ENCODE measurements at places on chromosomes 6 and 20.

DNA sequence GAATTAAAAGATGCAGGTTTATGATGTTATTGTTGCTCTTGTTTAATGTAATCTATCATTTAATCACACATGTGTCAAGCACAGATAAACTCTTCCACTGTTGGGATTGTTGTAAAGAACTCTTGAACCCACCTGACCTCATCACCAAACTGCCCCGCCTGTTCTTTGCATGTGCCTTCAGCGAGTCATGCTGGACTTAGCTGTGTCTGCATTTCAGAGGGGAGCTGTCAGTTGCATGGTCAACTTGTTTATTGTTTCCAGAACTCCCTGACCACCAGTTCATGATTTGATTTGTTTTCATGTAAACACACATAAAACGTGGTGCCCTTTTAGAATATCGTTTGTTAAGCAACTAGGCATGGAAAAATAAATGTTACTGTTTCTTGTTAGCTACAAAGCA lies 93.6 kb downstream of the KHDC1L start:
- no peak for DNase-seq

DNA sequence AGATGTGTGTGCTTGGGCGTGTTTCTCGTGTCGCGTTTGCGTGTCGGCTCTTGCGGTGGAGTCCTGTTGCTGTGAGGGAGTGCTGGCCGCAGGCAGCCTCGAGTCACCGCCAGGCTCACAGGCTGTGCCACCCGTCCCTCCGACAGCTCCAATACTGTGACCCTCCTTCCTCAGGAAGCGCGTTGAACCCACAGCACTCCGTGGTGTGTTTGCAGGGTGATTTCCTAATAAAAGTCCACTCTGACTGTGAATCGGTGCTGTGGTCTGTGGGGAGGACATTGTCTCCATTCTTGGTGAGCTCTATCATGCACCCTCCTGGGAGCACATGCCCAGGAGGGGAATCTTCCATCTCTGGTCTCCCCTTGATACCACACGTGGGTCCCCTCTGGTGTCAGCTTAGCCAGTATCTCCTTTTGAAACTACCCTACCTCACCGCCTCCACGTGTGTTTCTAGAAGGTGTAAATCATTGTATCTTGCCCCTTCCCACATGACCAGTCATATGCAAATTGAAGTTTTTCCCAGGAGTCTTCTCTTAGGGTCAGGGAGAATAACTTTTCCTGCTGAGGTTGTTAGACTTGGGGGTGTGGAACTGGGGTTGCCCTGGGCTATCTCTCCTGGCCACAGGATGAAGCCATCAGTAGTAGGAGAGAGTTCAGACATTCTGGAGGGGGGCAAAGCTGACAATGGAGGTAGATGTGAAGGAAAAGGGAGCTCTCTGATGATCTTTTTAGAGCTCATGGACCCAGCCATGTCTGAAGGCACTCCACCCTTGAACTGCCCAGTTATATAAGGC lies 13.3 kb upstream of the PCMTD2 start:
- DNase-seq: no peak

DNA sequence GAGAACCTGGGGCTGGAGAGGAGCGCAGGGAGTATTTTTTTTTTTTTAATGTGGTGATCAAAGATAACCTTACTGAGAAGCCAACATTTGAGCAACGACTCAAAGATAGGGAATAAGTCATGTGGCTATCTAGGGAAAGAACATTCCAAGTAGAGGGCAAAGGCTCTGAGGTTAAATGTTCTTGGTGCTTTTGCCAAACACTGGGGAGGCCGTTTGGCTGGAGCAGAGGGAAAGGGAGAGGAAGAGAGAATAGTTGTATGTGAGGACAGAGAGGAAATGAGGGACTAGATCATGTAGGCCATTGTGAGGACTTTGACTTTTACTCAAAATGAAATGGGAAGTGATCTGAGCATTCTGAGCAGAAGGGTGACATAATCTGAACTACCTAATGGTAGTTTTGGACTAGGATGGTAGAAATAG lies 27.8 kb downstream of the ACSS2 start:
- peak; percentile 57 for DNase-seq

DNA sequence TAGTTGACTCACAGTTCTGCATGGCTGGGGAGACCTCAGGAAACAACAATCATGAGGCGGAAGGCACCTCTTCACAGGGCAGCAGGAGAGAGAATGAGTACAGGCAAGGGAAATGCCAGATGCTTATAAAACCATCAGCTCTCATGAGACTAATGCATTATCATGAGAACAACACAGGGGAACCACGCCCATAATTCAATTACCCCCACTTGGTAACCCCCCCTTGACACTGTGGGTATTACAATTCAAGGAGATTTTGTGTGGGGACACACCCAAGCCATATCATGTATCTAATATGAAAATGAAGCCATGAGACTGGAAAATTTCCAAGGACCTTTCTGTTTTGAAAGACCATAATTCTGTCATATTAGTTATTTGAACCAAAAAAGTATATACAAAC lies 342.4 kb upstream of the PLCB4 start:
- DNase-seq: no peak

- no peak for DNase-seq
These were observed 48.2 kb downstream of the STX7 start for GRCh38 chr6:132464538-132465256.

DNA sequence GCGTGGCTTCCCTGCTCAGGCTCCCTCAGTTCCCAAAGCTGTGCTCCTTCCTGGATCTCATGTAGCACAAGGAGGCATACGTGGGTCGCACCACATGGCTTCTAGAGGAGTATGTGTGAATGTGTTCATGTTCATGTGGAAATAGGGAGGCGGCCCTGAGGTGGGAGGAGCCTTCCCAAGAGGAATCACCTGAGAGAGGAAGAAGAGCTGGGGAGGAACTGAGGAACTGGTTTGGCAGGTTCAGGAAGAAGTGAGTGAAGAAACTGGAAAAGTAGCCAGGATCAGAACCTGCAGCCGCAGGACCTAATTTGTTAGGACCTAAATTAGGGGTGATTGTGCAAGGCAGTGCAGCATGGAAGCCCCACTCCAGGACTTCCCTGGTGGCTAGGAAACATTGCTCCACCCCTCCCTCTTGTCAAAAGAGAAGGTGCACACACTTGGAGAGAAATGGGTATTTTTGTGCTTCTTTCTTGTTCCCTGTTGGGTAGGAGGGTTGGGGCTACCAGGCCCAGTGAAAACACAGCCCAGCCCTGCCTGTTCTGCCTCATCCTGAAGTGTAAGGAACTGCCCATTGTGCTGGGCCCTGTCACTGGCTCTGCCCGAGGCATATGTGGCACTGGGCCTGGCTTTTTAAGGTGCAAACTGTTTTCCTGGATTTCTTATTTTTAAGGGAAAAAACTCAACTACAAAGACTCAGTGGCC lies 20.7 kb downstream of the SYNJ2 start:
- DNase-seq: no peak

DNA sequence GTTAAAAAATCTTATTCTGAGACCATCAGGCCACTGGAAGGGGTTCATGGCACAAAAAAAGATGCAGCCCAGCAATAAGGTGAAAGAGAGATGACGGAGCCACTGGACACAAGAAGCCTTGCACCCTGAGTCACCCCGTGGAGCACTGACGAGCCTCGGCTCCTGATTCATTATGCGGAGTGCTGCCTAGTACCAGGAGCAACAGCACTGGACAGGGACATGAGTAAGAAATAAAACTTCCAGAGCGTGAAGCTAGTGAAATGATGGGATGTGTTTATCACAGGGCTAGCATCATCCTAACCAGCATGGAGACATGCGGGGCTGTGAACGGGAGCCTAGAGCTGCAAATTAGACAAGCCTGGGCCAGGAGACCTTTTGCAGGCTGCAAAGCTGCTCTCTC lies 53.3 kb downstream of the RNASET2 start:
- no peak for DNase-seq

GRCh38 chr6:2979819-2980464 lies 8.6 kb upstream of the SERPINB6 start:
- DNase-seq: no peak

DNA sequence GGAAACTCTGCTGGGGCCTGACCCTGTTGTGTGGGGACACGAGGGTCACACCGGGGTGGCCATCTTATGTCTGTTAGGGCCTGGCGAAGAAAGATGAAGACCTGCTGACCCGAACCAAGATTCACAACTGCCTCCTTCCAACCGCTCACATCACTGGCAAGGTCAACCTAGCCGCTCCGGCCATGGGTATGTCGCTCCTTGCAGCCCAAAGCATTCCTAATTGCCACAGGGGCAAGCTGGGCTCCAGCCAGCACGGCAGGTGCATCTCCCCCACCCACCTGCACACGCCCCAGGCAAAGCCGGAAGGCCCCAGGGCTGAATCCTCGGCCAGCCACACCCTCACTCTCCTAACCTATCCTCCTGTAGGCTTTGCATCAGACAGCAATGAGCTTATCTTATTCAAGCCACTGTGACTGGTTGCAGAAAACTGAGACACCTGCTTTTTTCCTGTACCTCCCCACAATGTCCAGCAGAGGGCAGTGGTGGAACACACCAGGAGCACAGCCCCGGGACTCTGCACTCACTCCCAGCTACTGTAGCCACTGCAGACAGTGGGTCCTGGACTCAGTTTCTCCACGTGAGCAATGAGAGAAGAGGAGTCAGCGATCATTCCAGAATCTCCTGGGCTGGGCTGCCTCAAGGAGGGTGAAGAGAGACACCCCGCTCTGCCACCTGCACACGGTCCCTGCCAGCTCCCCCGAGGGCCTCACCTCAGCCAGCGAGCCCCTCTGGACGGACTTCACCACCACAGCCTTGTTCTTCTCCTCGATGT lies 170.2 kb downstream of the PREX1 start:
- peak; percentile 86 for DNase-seq

- peak; percentile 48 for DNase-seq
These were observed 29.4 kb downstream of the THBS2 start for GRCh38 chr6:169224185-169224695.

- no peak for DNase-seq
These were observed 8.7 kb upstream of the SYNDIG1 start for GRCh38 chr20:24460712-24461111.

GRCh38 chr6:150646228-150646627 lies 46.5 kb downstream of the PLEKHG1 start:
- no peak for DNase-seq

GRCh38 chr6:2738373-2738979 lies 12.2 kb downstream of the MYLK4 start:
- DNase-seq: peak; percentile 37

DNA sequence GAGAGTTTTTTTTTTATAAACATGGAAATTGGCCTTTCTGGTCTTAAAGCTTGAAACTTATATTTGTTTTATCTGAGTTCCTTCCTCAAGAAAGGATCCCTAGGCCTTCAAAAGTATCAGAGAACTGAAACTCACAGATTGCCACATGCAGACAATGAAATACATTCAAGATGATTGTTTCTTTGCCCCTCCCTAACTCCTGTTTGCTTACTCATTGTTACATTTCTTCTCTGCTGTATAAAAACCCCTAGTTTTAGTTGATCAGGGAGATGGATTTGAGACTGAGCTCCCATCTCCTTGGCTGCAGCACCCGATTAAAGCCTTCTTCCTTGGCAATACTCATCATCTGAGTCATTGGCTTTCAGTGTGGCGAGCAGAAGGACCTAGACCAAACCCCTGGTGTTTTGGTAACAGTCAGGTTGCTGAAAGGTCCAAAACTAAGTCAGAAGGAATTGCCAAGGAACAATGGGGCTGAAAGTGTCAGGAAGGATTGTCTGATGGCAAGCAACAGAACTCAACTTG lies 132.3 kb upstream of the SULF2 start:
- DNase-seq: no peak

DNA sequence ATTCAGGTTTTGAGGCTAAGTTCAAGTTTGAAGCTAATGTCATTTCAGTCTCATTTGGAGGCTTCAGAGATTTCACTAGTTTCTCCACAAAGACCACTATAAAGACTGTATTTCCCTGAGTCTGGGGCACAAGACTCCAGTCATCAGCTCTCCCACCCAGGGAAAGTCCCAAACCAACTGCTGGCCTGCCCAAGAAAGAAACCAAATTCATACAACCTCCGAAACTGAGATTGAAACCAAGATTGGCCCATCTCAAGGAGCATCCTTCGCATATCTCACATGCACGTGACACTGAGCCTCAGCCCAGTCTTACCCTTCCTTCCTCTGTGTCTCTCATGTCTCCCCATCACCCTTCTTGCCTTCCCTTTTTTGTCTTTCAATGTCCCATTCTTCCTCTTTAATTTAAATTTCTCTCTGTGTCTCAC lies 3.5 kb upstream of the LTA start:
- no peak for DNase-seq

DNA sequence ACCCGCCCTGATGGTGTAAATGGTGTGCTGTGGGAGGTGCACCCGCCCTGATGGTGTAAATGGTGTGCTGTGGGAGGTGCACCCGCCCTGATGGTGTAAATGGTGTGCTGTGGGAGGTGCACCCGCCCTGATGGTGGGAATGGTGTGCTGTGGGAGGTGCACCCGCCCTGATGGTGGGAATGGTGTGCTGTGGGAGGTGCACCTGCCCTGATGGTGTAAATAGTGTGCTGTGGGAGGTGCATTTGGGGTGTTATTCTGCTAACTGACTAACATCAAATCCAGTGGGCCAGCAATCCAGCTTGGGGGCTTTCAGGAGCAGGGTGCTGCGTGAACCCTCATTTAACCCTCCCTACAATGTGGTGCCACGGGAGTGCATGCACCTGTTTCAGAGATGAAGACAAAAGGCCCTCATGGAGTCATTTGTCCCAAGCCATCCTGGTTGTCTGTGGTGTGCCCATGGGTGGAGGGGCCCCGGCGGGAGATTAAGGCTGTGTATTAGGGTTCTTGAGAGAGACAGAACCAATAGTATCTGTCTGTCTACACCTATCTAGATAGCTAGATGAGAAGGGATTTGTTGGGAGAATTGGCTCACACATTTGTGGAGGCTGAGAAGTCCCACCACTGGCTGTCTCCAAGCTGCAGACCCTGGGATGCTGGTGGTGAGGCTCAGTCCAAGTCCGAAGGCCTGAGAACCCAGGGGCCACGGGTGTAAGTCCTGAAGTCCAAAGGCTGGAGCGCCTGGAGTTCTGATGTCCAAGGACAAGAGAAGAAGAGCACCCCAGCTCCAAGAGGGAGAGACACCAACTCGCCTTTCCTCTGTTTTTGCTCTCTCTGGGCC lies 39.2 kb downstream of the TMEM242 start:
- no peak for DNase-seq

GRCh38 chr6:103769431-103769830 lies 1090.3 kb downstream of the HACE1 start:
- DNase-seq: no peak

- DNase-seq: peak; percentile 39
These were observed at the start of gene PPP1R16B for GRCh38 chr20:38805502-38805957. TSS of gene PPP1R16B (plus strand) at chr20:38805697. CDS start at chr20:38835926, 30,229 bp downstream.

DNA sequence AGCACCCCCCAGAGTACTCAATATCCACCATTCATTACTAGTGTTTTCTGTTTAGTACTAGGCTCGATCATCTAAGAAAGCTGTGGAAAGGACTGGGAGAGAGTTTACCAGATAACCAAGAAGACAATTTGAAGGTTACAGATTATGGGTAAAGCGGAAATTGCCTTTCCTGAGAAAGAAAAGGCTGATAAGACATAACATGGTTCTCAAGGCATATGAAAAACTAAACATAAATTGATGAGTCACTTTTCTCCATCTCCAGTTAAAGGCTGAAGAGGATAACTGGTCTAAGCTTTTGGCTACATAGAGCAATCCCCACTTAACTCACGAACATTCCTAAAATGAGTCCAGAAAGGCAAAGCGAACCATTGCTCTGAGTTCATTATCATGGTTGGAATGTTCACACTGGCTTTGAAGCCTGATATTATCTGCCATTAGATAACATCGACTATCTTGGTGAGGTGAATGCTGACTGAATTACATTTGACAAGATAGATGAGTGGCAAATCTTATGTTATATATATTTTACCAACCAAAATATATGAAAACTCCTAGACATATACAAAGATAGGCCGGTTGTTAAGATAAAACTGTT lies 65.8 kb downstream of the BTBD9 start:
- DNase-seq: no peak

- no peak for DNase-seq
These were observed 3.4 kb downstream of the NKX2-4 start for GRCh38 chr20:21393816-21394519.

- peak; percentile 67 for DNase-seq
These were observed 29.3 kb downstream of the NSFL1C start for GRCh38 chr20:1437235-1437904.
